ENCODE measurements at places on chromosomes 1 and 21. TPM values are rescaled to one million over a fixed set of nuclear protein-coding genes. Genes with fewer than 3 reads are reported as not detected.

DNA sequence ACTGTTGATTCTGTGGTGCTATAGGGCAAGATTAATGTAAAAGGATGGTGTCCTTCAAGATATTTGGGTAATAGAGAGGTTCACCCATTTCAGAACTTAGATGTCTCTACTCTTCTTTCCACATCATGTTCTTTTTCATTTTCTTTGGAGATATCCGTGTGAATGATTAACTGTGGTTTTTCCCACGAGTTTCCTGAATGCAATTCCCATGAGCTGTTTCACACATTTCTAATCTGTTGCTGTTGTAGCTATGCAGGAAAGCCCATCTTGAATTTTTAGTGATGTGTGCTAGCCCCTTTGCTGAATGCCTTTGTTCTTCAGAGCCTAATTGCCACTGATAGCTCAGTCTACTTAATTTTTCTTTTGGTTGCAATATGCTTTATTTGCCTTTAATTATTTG lies 27.6 kb downstream of the SNX27 start:
- DNase-seq = no peak

DNA sequence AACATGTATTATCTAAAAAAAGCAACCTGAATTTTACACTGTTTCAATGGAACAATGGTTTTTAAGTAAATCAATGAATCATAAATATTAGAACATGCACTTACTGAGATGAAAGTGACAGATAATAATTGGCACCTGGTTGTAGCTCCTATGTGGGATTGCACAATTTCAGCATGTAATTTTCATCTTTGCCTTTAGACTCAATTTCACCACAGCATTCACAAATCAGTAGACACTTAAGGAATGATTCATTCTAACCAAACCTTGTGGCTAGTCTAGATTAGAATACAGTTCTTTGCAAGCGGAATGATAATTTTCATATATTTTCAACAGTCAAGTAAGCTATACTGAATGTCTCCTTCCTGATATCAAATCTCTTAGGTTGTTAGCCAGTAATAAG lies 853.4 kb downstream of the KCNT2 start:
- DNase-seq = no peak

GRCh38 chr1:70168283-70168682 lies 37.1 kb downstream of the LRRC40 start:
- no peak for DNase-seq

CNKSR1 gene
- 33.4 TPM for total RNA-seq

DNA sequence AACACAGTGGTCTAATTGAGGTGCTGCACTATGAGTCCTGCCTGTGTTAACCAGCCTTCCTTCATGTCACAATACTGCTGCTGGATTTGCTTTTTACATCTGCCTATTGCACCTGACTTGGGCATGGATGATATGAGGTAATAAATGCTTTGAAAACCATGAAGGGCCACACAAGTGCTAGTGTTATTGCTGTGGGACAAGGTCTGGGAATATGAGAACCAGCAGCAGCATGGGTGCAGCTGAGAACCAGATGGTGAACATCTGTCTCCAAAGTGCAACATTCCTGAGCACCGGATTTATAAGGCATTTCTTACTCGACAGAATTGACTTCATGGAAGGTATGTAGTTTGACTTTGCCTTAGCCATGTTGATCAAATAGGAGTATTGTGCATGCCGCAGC lies 16.6 kb downstream of the TRIM45 start:
- DNase-seq = no peak

DNA sequence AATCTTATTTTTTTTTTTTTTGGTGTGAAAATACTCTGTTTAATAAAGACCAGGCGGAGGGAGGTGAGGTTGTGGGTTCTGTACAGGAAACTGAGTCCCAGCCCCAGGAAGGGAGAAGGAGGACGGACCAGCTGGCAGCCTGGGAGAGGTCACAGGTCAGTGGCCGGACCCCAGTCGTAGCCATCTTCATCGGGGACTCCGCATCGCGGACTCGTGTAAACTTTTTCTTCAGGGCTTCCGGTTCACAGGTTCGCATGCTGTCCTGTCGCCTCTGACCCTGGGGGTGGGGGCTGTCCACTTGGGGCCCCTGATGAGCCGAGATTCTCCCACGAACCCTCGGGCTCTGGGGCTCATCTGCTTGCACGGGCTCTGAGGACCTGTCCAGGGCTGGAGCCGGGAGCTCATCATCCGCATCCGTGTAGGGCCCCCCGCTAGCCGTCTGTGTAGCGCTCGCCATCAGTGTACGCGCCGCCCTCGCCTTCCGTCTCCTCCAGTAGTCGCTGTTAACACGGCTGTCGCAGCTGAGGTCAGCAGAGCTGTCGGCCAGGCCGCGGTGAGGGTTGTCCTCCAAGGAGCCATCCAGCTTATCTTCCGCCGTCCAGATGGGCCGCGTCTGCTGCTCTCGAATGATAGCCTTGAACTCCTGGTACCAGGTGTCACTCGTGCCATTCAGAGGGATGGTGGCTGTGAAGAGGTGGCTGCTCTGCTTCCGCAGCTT lies 975.7 kb upstream of the PRMT6 start:
- DNase-seq = no peak

DNA sequence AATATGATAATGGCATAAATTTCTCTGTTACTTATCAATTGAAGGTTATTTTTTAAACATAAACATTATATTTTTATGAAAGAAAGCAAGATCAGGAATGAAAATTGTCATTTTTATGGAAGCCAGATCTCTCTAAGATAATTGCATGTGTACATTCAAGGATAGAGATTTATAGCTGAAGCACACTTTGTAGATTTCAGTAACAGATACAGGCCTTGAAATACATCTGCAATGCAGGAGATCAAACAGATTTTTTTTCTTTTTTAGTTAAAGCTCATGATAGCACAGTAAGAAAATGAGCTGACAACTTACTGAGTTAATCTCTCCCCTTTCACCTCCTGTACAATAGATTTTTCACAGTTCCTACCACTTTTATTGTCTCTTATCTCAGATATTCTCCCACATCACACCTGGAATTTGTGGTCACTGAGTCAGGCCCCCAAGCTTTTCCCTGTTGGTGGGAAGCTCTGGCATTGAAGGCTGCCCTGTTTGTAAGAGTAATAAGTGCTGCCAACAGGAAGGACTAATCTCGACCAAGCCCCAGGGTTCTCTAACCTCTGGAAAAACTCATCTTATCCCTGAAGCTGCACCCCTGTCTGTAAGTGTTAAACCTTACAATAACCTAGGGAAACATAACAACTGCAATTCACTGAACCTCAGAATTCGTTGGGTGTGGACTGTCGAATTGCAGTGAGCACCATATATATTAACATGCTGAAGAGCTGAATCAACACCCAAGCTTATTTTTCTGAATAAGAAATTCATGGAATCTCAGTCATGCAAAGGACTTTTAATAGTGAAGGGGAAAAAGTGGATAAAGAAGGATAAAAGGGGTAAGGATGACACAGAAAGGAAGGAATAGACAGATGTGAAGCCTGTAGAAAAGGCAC lies 599.0 kb downstream of the LMO4 start:
- DNase-seq = peak; percentile 64

PADI4 gene
- total RNA-seq = 7.7 TPM

GRCh38 chr1:160004425-160004824 lies 27.4 kb downstream of the PIGM start:
- no peak for DNase-seq

GRCh38 chr1:45644661-45645060 lies 20.8 kb upstream of the CCDC17 start:
- DNase-seq = no peak

RIMKLA gene
- 0.35 TPM for total RNA-seq

GRCh38 chr1:180670681-180671080 lies 38.9 kb downstream of the XPR1 start:
- DNase-seq = no peak

HMGCS2 gene
- not detected for total RNA-seq

DNA sequence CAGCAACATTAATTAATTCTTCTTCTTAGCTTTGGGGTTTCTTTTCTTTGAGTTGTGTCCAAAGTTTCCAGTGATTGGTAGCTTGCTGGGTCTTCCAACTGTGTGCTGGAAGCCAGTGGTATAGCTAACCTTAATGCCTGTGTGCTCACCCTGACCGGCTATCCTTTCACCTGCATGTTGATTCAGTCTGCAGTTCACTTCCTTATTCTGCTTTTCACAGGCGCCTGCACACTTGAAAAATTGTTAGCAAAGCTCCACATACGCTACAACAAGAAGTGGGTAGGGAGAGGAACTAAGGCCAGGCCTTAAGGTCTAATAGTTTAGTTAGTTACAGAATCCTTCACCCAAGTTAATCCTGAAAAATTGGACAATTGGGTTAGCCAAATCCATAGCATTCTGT lies 35.7 kb downstream of the NCF2 start:
- DNase-seq = no peak

MMEL1 gene
- total RNA-seq = 2.7 TPM

DNA sequence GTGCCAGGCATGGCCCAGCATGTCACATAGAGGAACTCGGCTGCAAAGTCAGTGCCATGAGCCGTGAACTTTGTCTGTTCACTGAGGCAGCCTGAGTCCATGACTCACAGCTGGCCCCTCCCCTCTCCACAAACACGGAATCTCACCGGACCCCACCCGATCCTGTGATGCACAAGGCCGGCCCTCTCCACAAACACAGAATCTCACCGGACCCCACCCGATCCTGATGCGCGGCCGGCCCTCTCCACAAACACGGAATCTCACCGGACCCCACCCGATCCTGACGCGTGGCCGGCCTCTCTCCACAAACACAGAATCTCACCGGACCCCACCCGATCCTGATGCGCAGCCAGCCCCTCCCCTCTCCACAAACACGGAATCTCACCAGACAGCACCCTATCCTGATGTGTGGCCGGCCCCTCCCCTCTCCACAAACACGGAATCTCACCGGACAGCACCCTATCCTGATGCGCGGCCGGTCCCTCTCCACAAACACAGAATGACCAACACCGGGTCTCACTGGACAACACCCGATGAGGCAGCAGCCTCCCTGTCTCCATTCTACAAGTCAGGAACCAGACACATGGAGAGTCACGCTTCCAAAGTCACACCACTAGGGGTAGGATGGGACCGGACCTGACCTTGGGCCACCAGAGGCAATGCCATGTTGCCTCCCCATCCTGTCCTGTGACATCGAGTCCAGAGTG lies 39.6 kb upstream of the GPR153 start:
- DNase-seq = no peak

DNA sequence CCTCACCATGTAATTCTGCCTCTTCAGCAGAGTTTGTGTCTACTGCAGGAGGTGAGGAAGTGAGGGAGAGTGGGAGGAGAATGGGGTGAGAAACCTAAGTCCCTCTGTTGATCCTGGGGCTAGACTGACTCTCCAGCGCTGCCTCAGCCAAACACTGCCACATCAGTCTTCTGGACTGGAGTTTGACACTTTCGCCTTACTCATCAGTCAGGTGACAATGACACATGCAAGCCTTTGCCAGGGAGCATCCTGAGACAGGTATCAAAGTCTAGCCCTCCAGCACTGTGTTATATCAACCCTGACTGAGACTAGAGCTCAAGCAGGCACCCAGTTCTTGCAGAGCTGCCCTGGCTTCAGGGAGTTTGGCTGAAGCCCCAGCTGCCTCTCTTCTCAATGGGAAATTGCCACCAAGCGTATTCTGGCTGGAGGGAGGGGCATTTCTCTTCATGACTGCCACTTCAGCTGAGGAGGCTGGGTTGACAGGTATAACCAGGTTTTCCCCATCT lies 33.3 kb upstream of the SUCO start:
- peak; percentile 63 for DNase-seq

DNA sequence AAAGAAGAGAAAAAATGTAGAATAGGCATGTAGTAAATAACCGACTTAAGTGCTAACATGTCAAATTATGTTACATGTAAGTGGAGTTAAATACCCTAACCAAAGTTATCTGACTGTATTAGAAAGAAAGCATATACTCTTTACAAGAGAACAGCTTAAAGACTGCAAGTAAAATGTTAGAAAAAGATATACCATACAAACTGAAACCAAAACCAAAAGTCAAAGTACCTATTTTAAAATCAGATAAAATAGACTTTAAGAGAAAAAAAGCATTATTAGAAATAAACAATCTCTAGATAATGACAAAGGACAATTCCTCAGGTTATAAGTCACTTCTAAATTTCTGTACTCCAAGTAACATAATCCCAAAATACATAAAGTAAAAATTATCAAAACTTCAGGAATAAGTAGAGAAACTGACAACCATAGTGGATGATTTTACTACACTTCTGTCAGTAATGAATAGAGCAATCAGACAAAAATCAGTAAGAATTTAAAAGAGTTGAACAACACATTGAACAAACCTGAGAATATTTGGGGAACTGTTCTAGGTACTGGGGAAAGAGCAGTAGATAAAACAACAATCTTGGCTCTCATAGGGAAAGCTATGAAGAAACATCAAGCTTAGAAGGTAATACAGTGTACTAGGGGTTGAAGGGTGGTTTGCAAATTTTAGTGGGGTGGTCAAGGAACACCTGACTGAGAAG lies 127.3 kb downstream of the TBX19 start:
- DNase-seq = no peak

- DNase-seq = no peak
Measured at GRCh38 chr1:22362626-22363402, 88.8 kb upstream of the ZBTB40 start.

DNA sequence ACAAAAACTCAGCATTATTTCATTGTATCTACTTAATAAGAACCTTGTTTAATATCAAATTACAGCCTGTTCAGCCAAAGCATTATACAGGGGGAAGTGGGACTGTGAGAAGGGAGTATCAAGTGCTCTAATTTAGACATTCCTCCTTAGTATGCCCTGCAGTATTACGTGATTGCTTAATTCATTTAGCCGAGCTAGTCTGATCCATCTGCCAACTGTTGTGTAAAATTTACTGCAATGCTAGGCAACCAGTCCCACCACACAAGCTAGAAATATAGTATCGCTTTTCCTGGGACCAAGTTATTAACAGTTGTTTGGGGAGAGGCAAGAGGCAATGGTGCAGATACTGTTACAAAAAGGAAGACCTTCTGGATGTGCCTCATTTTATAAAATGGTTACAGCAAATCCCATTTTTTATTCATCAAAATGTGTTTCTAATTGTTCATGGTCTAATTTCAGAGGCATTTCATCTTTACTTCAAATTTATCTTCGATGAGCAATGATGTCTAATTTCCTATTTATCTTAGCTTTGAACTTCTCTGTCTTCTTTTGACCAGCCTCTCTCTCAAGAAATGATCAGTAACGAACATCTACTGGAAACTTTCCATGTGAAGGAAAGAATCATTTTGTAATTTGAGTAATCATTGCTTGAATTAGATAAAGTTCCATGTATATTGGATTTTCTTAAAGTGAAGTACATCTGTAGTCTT lies 283.3 kb downstream of the DUSP10 start:
- no peak for DNase-seq

- no peak for DNase-seq
Measured at GRCh38 chr1:154962156-154962749, 671 bp upstream of the PYGO2 start.

DNA sequence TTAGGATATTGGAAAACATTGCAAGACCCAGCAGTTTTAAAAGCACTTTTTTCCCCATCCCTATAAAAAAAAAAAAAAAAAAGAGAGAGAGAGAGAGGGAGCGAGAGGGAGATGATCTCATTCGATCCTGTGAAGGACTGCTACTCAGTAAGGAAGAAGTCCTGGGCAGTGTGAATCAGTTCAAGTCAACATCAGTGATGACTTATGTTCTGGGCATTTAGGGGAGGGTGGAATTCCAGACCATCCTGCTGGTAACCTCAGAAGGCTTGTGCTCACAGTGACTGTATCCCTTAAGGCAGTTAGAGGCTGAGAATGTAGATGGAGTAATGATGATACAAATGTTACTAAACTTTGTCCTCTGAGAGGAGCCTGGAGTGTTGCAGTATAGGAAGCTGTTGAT lies 151.4 kb downstream of the TGFB2 start:
- DNase-seq = peak; percentile 82

All from PC-9 (cell line).